Activated CD4-positive, CD25-positive, alpha-beta regulatory T cell treated with anti-CD3 and anti-CD28 coated beads, Interleukin-2, amount 50 U/mL, for 16 hours (primary cell): ENCODE measurements at places on chromosomes 1 and 21.

DNA sequence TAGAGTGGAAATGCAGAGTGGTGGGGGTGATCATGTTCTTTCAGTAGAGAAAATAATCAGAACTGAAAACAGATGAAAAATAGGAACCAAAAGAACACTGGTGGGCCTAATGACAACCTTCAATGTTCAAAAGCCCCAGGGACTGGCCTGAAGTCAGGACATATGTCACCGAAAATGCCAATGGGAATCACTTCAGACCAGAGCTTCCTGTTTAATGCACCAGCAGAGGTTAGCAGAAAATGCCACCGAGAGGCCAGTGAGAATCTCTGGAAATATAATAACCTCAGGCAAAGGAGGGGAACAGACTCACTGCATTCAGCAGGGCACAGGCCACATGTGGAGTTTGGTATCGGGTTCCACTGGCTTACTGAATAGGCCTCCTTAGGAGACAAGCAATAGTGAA lies 15.9 kb upstream of the CD58 start:
- no peak for DNase-seq

DNA sequence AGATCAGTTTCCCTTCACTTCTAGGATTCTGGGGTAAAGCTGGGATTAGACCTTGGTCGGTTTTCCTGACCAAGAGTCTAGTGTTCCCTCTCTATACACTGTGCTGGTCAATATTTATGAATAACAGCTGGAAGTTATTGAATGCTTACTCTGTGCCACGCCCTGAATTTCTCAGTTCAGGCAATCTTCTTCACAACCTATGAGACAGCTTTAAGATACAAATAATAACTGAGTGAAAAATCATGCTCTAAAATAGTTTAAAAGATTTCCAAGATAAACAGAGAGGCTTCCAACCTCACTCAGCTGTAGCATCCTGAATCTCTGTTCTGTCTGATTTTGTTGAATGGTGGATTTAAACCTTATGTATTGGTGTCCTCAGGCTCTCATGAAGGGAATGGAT lies 72.2 kb downstream of the GNG12 start:
- DNase-seq = no peak

DNA sequence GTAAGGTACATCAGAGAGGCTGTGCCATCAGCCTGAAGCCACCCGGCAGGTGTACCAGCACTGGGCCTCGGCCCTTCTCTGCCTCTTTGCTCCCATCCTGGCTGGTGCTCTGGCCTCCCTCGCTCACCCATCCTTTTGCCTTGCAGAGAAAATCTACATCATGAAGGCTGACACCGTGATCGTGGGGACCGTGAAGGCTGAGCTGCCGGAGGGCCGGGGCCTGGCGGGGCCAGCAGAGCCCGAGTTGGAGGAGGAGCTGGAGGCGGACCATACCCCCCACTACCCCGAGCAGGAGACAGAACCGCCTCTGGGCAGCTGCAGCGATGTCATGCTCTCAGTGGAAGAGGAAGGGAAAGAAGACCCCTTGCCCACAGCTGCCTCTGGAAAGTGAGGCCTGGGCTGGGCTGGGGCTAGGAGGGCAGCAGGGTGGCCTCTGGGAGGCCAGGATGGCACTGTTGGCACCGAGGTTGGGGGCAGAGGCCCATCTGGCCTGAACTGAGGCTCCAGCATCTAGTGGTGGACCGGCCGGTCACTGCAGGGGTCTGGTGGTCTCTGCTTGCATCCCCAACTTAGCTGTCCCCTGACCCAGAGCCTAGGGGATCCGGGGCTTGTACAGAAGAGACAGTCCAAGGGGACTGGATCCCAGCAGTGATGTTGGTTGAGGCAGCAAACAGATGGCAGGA lies 24.5 kb upstream of the TNFRSF1B start:
- no peak for DNase-seq

GRCh38 chr1:240342251-240342625 lies 250.6 kb downstream of the FMN2 start:
- DNase-seq = no peak

GRCh38 chr1:115854005-115854404 lies 13.1 kb upstream of the NHLH2 start:
- no peak for DNase-seq

GRCh38 chr1:244328476-244328875 lies 123.2 kb downstream of the ADSS2 start:
- no peak for DNase-seq

GRCh38 chr1:244836584-244836983 lies 1.1 kb downstream of the COX20 start:
- DNase-seq = no peak

DNA sequence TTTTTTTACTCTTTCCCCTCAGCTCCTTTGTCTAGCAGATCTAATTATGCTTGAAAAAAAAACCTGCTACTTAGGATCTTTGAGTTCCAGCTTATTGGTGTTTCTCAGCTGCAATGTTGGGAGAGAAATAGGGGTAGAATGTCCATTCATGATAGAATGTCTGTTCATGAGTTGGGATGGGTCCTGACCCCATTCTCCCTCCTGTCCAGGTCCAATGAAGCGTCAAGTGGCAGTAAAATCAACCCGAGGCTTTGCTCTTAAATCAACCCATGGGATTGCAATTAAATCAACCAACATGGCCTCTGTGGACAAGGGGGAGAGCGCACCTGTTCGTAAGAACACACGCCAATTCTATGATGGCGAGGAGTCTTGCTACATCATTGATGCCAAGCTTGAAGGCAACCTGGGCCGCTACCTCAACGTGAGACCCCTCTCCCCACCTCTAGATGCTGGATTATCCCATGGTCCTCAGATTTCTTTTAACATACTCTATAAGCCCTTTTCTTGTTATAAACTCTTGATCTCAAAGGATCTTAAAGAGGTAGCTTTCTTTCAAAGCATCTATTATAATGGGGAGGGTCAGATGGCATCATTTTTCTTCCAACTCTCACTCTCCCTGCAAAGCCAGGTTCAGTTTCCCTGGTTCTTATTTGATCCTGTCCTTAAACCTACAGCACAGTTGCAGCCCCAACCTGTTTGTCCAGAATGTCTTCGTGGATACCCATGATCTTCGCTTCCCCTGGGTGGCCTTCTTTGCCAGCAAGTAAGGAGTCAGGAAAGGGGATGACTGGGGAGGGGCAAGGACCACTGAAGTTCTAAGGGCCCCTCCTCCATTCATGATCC lies 11.1 kb downstream of the CERS2 start:
- no peak for DNase-seq

GRCh38 chr21:37338671-37339551 lies 27.7 kb upstream of the DYRK1A start:
- no peak for DNase-seq

- DNase-seq = no peak
Observed at GRCh38 chr1:52880206-52880605, 37.6 kb downstream of the ZYG11A start.

DNA sequence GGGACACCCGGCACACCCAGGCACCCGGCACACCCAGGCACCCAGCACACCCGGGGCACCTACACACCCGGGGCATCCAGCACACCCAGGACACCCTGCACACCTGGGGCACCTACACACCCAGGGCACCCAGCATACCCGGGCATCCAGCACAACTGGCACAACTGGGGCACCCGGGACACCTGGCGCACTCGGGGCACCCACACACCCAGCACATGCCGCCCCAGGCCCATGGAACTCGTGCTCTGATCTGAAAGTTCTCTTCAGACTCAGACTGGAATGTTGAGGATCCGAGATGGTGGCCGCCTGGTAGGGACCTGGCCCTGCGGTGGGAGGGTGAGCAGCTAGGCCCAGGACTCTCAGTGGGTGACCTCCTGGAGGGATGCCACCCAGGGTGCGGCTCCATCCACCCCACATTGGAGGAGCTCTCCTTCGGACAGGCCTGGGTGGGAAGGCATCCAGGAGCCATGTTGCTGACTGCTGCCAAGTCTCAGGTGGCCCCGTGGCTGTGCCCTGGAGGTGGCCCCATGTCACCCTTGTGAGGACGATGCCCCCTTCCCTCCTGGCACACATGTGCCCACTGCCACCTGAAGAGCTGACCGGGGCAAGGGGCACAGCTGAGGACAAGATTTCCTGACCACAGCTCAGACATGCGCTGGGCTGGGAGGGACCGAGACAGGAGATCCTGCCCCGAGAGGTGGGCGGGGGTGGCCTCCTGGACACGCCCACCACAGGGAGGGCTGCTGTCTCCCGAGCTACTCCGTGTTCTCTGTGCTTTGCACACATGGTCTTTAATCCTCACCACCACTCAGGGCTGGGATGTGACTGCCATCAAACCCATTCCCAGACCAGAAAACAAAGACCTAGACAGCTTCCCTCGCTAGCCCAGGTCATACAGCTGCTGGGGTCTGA lies 37.0 kb downstream of the UBE2G2 start:
- no peak for DNase-seq

DNA sequence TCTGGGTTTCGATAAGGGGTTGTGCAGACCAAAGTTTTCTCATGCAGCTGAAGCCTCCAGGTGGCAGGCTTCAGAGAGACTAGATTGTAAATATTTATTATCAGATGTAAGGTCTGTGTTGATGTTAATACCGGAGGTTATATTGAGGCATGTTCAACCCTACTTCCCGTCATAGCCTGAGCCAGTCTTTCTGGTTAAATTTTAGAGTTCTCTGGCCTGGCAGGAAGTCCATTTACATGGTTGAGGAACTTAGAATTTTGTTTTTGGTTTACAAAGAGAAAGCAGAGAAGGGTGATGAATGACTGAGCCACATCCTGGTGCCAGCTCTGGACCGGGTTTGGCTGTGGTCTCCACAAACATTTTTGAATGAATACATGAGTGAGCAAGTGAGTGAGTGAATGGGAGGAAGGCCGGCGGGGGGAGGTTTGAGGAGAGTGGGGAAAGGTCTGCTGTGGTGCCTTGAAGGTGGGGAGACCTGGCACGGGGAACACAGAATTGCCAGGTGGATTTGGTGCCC lies 218.5 kb downstream of the DISC1 start:
- no peak for DNase-seq

DNA sequence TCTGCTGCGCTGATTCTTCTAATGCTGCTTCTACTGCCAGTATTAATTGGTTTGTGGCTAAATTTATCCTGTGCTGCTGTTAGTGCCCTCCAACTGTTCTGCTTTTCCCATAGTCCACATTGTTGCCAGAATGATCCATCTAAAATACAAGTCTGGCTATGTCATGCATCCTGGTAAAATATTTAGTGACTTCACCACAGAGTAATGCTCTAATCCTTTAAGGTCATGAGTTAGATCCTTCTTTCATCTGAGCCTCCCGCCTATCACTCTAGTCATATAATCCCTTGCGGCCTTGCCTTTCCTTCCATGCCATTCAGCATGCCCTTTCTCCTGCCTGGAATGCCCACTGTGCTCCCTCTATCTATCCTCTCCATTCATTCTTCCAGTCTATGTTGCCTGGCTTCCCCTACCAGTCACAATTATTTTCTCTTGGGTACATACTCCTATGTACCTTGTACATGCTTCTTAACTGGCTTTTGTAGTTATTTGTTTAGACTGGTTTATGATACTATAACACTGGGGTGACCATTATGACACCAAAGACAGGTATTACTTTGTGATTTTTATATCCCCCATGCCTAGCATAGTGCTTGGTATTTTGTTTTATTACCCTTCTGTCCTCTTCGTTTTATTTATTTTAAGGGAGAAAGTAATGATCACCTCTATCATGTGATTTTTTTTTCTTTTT lies 144.0 kb downstream of the MAGI3 start:
- no peak for DNase-seq

DNA sequence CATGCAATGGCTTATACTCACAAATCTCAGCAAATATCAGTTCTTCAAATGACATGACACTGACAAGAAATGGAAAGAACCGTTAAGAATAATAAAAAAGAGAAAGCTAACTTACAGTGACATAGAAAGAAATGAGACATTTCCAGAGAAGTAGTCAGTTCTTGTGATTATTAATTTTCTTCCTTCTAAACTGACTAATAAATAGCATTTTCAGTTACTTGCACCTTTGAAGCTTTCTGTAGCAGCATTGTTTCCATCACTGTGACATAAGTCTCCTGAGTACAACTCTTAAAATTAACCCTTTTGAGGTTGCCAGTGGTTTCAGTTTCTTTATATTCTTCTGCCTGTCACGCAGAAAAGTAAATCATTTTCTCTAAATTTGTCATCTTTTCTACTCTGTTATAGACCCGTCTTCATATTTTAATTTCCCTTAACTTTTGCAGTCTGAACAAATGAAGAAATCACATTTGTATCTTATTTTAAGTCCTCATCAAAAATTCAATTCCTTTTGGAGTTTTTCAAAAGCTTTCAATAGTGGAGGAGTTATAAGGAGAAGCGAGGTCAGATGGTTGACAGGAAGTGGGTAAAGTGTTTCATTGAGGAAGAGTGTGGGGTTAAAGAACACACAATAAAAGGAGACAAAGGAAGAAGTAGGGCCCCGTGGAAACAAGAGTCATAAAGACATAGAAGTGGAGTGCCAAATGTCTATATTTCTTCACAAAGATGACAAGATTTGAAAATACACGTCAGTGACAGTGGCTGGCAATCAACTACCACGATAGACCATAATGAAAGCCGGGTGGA lies 57.9 kb upstream of the S1PR1 start:
- no peak for DNase-seq

DNA sequence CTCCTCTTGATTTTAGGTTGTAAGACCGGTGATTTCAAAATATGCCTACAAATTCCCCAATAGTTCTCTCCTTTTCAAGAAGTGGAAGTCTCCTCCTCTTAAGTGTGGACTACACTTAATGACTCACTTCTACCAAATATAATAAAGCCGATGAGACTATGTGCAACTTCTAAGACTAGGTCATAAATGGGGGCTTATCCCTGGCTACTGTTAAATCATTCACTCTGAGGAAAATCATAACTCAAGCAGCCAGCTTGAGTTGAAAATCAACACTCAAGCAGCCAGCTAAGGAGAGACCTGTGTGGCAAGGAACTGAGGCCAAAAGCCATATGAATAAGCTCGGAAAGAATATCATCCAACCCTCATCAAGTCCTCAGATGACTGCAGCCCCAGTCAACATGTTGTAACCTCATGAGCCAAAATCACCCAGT lies 49.6 kb upstream of the PSMG1 start:
- no peak for DNase-seq

DNA sequence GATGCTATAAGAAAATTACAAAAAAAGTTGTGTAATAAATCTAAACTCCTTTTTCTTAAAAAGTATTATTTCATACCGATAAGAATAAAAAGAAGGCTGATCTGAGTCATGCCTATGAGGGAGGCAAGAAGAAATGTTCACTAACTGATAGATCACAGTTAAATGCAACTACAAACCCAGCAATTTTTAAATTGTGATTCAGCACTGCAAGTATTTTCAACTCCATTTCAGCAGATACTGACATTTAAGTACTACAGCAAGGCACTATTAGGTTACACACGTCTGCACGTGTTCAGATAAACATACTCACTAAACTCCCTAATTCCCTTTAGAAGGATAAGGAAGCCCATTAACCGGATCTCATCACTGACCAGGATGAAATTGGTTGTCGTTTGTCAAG lies 213.3 kb upstream of the ZRANB2 start:
- no peak for DNase-seq

GRCh38 chr1:161088587-161089110 lies 709 bp downstream of the NECTIN4 start:
- no peak for DNase-seq
